ENCODE measurements at places on chromosomes 3 and 15. TPM values are rescaled to one million over a fixed set of nuclear protein-coding genes. Genes with fewer than 3 reads are reported as not detected.

The IDH2 gene
- 157 TPM for total RNA-seq

DNA sequence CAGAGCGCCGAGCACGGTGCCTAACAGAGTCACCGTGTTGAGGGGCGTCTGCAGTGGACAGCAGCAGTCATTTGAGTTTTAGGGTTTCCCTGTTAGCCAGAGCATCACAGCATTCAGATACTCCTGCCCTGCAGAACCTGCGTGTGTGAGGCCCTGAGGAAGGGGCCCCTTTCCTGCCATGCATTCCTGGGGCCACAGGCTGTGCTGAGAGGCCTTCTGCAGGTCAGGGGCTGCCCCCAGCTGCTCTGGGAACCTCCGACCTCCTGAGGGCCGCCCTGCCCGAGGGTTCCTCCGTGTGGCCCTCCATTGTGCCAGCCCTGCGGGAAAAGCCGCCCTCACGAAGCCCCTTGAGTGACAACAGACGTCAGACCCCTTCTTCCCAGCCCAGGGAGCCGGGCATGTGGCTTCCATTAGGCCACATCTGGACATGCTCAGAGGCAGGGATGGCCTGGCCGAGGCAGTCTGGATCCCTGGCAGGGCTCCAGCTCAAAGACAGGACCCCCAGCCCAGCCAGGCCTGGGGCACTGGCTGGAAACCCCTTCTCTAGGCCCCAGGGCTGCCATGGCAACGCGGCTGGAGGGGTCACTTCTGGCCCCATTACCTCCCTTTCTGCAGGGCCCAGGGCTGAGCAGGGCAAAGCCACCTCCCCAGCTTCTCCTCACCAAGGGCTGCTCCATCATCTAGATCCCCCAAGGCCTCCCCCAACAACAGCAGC lies 25.3 kb downstream of the FBLN2 start:
- DNase-seq, result no peak
- H3K4me3 ChIP-seq, result no peak overlapping the region
- peak overlapping the region; percentile 22 for H3K27ac ChIP-seq
- peaks cover 22% of the 10 kb centered on the region for H3K4me1 ChIP-seq
- H3K36me3 ChIP-seq, result peaks cover 9% of the 10 kb centered on the region

DNA sequence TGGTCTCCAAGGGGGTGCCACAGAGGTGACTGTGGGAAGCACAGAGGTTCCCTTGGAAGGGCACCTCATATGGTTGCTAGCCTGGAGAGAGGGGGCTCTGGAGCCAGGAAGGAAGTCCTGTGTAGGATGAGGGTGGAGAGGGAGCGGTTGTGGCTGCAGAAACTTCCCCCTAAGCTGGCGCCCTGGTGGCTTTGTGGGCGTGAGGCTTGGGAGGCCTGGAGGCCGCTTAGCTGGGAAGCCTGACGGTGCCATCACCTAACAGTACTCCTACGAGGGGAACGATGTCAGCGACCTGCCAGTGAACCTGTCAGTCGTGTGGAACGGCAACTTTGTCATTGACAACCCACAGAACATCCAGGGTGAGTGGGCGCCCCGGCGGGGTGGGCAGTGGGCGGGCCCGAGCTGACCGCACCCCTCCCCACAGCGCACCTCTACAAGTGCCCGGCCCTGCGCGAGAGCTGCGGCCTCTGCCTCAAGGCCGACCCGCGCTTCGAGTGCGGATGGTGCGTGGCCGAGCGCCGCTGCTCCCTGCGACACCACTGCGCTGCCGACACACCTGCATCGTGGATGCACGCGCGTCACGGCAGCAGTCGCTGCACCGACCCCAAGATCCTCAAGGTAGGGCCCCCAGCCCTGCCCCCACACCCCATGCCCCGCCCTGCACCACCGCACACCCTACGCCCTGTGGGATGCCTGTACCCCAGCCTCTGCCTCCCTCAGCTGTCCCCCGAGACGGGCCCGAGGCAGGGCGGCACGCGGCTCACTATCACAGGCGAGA lies 31.0 kb downstream of the PLXNA1 start:
- no peak for DNase-seq
- peaks cover 78% of the 10 kb centered on the region for H3K36me3 ChIP-seq
- no peaks in the 10 kb centered on the region for H3K27me3 ChIP-seq
- no peak overlapping the region for H3K4me3 ChIP-seq
- H3K27ac ChIP-seq, result no peak overlapping the region

The KCNAB1 gene
- total RNA-seq, result 2.3 TPM

The GPR15 gene
- total RNA-seq, result not detected

DNA sequence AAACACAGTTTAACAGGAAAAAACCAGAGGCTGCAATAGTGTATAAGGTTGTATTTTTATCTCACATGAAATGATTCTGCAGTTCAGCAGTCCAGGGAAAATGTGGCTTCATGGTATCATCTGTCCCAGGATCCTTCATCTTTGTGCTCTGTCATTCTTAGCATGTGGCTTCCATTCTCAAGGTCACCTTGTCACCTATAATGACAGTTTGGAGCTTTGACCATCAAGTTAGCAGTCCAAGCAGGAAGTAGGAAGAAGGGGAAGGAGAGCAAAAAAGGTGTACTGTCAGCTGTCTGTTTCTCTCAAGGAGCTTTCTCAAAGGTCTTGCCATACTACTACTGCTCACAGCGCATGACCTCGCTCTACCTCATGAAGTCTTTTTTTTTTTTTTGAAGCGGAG lies 58.6 kb upstream of the CRTC3 start:
- peaks cover 5% of the 10 kb centered on the region for H3K4me1 ChIP-seq
- H3K36me3 ChIP-seq, result peaks cover 100% of the 10 kb centered on the region
- H3K27ac ChIP-seq, result no peak overlapping the region
